Stimulated activated CD8-positive, alpha-beta memory T cell treated with anti-CD3 and anti-CD28 coated beads, Interleukin-12 subunit alpha, Interleukin-12 subunit beta, amount 100 ng/mL, for 1 hour (primary cell): ENCODE measurements at places on chromosomes 11 and 22.

DNA sequence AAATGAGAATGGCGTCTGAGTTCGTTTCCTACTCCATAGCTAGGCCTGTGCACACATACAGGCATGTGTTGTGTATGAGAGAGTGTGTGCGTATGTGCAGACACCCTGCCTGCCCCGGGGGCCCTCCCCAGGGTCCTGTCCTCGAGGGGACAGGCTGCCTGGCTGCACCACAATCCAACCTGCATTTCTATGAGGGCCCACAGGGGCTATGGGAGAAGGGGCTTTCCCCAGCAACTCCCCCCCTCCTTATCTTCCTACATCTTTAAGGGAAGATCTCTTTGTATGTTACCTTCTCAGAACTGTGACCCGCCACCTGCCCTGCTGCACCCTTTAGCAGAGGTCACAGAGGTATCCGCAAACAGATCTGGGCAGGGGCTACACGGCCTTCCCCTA is 14.9 kb downstream of the ADORA2A start:
- DNase-seq, result no peak

DNA sequence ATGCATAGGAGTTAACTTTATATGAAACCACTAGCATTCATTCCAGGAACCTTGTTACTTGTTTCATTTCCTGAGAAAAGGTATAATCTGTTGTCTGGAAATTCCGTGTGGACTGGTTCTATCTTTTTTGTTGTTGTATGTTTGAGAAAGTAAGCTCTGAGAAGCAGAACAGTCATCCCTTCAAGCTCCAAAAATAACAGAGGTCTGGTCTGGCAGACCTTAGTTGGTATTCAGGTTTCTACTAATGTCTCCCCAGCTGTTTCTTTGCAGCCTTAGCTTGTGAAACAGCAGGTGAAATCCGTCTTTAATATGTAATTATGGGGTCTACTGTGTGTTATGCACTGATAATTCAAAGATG is 2.4 kb downstream of the RNF121 start:
- no peak for DNase-seq

GRCh38 chr11:82936261-82936660 is 34.7 kb downstream of the DDIAS start:
- DNase-seq, result no peak

GRCh38 chr11:100684101-100685065 is 2.7 kb upstream of the ARHGAP42 start:
- no peak for DNase-seq

DNA sequence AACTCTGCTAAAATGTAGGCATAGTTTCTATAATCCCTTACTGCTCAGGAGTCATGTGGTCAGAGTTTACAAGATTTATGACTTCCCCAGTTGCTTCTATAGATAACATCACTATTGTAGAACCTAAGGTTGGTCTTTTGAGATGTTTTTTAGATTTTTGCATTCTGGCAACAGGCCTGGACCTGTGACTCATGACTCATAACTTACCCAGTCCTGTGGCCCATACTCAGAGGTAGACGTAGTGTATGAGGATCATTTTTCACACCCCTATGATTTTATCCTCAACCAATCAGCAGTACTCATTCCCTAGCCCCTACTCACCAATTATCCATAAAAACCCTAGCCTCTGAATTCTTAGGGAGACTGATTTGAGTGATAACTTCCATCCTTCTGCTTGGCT is 384.4 kb upstream of the DDI1 start:
- no peak for DNase-seq

DNA sequence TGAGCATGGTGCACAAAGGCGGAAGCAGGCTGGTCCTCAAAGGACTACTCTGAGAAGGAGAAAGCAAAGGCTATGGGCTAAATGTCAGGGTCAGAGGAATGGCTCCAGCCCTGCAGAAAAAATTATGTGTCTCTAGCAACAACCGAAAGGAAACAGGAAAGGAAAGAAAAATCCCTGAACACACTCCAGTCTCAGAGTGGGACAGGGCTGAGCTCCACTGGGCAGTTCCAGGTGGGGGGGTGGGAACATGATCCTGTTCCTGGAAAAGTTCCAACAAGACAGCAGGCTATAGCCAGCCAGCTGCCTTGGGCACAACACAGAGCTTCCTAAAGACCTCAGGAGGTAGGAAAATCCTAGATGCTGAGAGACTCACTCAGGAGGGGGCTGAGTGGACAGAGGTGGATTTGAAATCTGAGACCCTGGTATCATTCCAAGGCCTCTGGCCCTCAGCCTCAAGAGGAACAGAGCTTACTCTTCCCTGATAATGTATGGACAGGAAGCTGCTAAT is 1088.2 kb downstream of the TBC1D22A start:
- no peak for DNase-seq

DNA sequence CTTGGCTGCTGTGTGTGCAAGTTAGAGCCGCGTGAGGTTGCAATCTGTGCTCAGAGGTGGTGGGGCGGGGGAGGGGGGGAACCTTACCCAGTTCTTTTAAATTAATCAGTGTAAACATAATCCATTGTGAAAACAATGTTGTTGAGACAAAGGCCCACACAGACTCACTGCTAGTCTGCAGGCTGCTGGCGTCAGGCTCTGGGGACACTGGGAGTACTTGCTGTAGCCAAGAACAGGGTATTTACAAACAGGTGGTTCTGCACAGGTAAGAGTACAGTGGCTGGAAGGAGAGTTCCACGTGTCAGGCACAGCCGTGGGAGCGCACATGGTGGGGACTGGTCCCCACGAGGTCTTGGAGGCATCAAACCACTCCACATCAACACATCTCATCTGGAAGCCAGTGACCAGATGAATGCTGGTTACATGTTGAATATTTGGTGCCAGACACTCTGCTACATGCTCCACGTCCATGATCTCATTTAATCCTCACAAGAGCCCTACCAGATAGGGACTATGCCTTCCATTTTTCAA is 27.4 kb downstream of the SCUBE1 start:
- DNase-seq, result no peak
